ENCODE measurements at places on chromosomes 2 and 18.

GRCh38 chr2:223459328-223459939, 142.7 kb downstream of the SCG2 start:
- DNase-seq = no peak

- DNase-seq = no peak
Observed at GRCh38 chr2:46849046-46849715, 66.4 kb downstream of the MCFD2 start.

DNA sequence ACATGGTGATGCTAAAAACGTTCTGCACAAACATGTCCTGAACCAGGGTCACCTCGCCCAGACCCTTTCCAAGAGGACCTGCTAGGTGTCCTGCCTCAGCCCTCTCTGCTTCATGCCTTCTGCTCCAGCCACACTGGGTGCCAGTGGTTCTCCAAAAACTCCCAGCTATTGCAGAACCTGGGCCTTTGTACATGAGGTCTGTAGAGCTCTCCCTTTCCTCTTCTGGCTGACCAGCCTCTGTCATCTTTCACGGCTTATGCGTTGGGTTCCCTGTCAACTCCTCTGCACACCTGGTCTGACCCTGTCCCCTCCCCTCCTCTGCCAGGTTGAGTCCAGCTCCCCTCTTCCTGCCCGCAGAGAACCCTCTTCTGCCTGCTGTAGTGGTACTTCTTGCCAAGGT, 35.5 kb upstream of the IGFBP5 start:
- no peak for DNase-seq

- DNase-seq = peak; percentile 28
Observed at GRCh38 chr2:219352448-219353023, 20.0 kb upstream of the RESP18 start.

DNA sequence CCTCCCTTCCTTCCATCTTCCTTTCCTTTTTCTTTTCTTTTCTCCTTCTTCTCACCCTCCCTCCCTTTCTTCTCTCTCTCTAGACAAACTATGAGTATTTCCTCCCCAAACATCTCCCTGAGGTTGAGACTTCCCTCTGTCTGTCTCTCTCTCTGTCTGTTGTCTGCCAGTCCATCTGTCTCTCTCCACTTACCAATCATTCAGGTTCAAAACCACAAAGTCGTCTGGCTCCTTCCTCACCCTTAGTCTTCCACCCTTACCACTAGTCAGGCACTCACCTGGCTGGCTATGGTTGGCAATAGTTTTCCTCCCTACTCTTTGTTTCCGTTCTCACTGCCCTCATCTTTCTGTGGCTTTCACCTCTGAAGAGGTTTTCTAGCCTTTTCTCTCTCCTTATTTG, 12.9 kb downstream of the CCL20 start:
- no peak for DNase-seq

DNA sequence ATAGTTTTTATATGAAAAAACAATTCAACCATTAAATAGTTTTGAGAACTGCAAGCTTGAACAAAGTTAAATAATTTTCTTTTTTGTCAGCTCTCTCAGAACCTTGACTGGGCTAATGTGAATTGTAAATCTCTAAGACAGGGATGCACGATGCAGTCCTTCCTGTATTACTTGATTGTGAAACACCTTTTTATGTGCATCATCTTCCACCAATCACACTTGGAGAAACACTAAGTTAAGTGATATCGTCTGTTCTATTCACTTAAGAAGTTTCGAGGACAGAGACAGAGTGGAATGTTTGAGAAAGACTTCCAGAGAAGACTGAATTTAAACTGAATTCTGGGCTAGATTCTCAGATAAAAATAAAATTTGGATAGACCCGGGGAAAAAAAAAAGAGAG, 238.2 kb downstream of the MREG start:
- no peak for DNase-seq

GRCh38 chr18:59551902-59552635, 145.2 kb downstream of the CCBE1 start:
- no peak for DNase-seq

DNA sequence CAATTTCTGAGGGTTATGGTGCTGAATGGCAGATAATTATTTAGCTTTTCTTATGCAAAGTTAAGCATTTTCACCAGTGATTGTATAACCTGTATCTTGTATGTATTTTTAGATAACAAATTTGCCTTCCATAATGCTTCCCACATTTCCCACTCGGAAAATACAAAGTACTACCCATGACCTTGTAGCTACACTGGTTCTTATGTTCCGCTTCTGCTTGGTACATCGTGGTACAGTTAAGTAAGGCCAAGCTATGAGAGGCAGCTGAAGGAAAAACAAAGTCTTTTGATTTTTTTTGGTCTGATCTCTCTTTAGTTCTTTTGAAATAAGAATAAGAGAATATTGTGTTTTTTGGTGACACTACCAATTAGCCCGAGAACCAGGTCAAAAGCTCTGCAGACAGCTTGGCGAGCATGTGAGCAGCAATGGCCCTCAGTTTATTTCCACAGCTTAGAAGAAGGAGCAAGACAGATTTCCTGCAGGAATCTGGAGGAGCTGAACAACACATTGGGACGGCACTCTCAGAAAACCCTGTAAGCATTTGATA, 26.8 kb downstream of the SH3YL1 start:
- no peak for DNase-seq

- no peak for DNase-seq
Observed at GRCh38 chr18:79507076-79507545, 111.4 kb downstream of the NFATC1 start.

- DNase-seq = no peak
Observed at GRCh38 chr18:34864836-34865497, 154.9 kb downstream of the DTNA start.

- DNase-seq = no peak
Observed at GRCh38 chr2:5692561-5693286, 540 bp downstream of the SOX11 start.

DNA sequence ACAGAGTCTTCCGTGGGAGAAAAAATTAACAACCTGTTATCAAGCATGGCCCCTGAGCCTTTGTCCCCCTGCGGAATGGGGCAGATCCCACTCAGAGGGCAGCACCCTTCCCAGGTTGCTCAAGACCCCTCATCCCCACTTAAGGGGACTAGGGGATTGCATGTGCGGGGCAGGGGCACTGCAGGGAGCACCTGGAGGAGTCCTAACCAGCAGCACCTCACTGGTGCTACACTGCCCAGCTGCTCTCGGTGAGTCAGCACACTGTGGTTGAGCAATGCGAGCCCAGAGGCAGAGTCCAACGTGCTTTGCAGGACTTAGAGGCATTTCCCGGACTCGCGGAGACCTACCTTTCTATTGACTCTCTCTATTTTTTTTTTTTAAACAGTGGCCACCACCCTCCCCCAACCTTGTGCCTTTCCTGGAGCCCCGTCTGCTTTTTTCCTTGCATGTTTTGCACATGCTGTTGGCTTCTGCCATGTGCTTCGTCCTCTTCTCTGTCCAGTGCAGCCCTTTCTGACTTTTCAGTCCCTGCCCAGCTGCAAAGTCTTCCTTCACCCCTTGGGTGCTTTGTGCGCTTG, 74.0 kb downstream of the IL1R2 start:
- no peak for DNase-seq

- DNase-seq = no peak
Observed at GRCh38 chr2:28522481-28522880, 26.6 kb downstream of the PLB1 start.

Data from smooth muscle cell of the brain vasculature (primary cell).